T-helper 2 cell (primary cell): ENCODE measurements at places on chromosomes 13 and 19.

- no peak for DNase-seq
Measured at GRCh38 chr13:33195693-33196464, 89.7 kb downstream of the STARD13 start.

- DNase-seq = peak; percentile 55
Measured at GRCh38 chr13:110938662-110939421, 24.0 kb upstream of the ANKRD10 start.

- DNase-seq = no peak
Measured at GRCh38 chr13:34410678-34411077, 531.4 kb upstream of the NBEA start.

GRCh38 chr13:51620165-51620983 is 36.1 kb downstream of the WDFY2 start:
- no peak for DNase-seq

GRCh38 chr19:44741841-44742329 is 6.6 kb upstream of the BCL3 start:
- no peak for DNase-seq

DNA sequence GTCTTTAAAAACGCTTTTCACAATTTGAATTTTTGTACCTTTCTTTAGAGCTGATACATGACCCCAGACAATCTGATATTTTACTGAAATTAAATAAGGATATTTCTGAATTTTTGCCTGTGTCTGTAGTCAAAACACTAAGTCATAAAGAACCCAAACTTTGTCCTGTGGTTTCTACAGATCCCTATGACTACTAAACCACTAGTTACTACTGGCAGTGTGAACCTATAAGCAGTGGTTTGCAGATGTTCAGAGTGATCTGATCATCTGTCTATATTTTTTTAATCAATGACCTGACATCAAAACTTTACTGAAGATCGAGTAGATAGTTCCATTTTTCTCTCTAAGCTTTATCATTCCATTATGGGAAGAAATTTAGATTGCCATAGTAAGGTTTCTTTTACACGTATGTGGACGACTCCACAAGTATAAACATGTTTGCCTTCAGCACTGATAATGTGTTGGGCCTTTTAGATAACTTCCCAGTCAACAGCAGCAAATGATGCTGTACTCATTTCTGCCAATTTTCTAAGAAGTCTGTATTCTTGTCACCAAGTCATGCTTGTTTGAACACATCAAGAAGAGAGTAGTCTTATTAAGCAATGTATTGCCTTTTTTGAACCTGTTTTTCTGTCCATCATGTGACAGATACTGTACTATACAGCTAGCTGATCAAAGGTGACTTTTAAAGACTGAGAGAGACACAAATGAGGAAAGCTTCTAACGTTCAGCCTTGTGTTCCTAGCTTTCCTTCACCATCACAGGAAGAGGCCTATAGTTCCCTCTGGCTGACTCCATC is 21.8 kb downstream of the POLR1D start:
- no peak for DNase-seq

DNA sequence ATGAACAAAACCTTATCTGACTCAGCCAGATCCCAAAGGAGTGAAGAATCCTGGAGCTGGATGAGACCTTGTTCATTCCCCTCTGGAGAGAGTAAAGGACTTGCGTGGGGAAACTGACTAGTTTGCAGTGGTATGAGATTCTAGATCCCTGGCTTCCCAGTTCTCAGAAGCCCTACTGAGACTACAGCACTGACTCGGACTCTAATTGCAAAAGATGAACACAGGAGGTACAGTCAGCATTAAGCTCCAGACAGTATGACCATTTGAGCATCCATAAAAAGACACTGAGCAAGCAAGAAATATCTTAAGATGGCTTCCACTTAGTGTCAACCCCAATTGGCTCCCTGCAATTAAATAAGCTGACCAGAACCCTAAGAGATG is 6.8 kb downstream of the ZC3H4 start:
- DNase-seq = no peak

GRCh38 chr13:30851697-30852096 is 54.4 kb upstream of the MEDAG start:
- DNase-seq = no peak

GRCh38 chr13:57629391-57629804 is 2.1 kb upstream of the PCDH17 start:
- peak; percentile 10 for DNase-seq
